Uterus (tissue), 4 donors: ENCODE measurements at places on chromosomes 11 and 22. TPM values are rescaled to one million over a fixed set of nuclear protein-coding genes. Genes with fewer than 3 reads are reported as not detected.

Gene PDE3B
- 1.5 TPM for total RNA-seq

Gene H19
- 659 TPM for total RNA-seq

Gene WNT7B
- not detected for total RNA-seq

DNA sequence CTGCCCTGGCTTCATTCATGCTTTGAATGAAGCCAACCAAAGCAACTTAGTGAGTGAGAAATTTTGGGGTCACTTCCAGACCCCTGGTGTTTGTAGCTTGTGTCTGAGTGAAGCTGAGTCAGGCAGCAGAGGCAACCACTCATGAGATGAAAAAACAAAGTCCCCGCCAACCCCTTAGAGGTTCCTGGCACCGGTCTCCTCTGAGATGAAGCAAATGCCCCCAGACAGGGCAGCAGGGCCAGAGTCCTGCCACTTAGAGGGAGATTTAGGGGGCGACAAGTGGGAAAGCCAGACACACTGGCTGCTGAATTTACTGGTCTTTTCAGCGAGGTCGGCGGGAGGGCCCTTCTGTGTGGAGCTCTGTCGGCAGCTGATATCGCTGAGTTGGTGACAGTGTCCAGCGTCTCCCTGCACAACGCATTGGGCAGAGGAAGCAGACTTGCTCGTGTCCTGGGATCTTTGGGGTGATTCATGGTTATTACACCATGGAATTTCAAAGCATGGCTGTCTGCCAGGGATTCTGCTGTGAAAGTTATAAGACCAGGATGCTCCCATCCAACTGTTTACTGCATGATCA is 482.6 kb downstream of the MIAT start:
- H3K27me3 ChIP-seq, result no peaks in the 10 kb centered on the region
- no peak overlapping the region for H3K27ac ChIP-seq
- no peak overlapping the region for H3K4me3 ChIP-seq

DNA sequence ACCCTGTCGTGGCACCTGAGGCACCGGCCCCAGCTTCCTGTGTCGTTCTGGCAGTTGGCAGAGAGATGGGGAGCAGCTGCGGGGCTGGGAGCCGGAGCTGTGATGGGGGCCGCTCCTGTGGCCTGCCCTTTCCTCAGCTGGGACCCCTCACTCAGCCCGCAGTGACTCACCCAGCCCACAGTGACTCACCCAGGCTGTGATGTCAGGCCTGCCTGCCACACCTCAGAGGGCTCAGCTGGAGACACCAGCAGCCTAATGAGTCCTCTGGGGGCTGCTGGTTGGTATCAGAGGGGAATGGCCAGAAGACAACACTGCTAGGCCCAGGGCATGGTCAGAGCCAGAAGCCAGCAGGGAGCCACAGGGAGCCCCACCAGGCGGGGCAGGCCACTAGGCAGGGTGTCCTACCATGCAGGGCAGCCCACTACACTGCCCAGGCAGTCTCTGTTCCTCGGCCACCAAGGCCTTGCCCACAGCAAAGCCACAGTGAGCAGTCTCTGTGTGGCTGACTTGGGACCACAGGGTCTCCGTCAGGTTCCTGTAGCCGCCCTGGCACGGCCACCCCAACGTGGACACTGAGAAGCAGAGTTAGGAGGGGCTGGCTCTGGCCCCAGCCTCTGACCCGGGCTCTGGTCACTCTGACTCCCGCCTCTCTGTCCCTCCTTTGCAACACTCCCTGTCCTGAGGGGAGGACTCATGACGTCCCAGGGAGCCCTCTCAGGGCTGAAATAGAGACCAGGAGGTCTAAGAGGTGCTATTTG is 4.2 kb upstream of the FXYD2 start:
- H3K36me3 ChIP-seq, result no peaks in the 10 kb centered on the region
- DNase-seq, result peak; percentile 48
- no peaks in the 10 kb centered on the region for H3K4me1 ChIP-seq
- H3K4me3 ChIP-seq, result no peak overlapping the region
- H3K27ac ChIP-seq, result no peak overlapping the region

DNA sequence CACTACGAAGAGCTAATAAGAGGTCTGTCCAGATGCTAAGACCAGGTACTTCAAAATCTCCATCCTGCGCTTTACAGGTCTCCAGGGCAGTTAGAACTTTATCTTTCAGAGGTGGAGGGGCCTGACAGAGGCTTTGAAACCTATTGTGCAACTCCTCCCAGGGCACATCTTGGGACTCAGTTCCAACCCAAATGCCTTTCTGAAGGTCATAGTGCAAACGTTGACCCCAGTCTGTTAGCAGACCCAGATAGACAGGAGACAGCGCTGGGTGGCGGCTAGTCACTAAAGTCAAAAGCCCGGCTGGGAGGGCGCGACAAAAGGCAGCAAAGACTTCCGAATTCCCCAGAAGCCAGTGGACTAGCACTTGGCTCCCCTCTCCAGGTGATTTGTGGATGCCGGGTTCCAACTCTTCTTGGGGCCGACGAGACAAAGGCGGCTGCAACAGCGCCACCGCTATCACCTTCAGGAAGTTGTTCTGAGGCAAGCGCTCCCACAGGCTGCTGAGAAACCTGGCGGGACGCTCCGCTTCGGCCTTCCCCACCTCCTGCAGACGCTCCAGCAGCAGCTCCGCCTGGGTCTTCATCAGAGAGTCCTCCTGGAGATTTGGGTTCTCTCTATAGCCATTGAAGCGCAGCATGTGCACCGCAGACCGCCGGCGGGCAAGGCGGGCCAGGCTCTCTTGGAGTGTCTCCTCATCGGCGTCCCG is 728 bp downstream of the FANCF start:
- H3K4me1 ChIP-seq, result no peaks in the 10 kb centered on the region
- DNase-seq, result peak; percentile 44
- H3K27me3 ChIP-seq, result no peaks in the 10 kb centered on the region
- H3K36me3 ChIP-seq, result no peaks in the 10 kb centered on the region
- peak overlapping the region; percentile 90 for H3K27ac ChIP-seq
